ENCODE measurements at places on chromosomes 5 and 9.

- DNase-seq = no peak
Measured at GRCh38 chr5:98769210-98769958, 4.1 kb upstream of the RGMB start.

DNA sequence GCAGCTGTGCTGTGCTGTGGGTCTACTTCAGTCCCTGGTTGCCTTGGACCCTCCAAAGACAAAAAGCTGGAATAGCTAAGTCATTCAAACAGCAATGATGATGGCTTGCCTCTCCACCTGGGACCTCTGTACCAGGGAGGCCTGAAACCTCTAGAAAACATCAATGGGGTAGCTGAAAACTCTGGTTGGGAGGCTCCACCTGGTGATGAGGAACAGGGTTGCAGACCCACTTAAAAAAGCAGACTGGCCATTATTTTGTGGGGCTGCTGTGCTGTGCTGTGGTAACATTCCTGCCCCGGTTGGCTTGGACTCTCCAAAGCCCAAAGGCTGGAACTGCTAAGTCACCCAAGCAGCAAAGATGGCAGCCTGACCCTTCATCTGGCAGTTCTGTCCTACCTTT is 839.3 kb upstream of the ARRDC3 start:
- DNase-seq = no peak

DNA sequence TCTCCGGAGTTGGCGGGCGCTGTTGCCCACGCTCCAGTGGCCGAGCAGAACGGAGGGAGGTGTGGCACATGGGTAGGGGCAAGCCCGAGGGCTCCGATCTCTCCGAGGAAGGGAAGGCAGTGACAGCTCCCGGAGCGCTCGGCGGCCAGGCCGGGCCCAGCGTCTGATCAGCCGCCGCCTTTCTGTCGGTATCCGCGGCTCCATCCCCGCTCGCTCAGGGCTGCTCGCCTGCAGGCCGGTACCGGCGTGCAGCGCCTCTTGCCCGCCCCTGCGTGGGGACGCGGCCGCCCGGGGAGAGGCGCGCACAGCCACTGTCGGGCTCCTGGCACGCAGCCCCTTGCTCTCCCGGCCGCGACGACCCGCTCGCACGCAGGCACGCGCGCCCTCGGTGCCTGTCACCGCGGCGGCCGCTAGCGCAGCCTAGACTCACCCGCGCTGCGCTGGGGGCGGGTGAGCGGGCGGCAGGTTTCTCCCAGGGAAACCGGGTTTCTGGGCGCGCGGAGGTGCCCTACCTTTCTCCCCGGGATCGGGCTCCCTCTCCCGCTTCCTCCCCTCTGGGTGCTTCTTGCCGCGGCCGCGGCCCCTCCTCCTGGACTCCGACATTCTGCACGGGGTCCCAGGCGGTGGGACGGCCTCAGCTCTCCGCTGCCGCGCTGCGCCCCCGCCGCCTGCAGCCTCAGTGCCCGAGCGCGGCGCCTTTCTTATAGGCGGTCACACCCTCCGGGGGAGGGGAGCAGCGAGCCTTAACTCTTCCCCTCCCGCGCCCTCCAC is 108.4 kb downstream of the PSD2 start:
- no peak for DNase-seq

GRCh38 chr5:150376799-150377771 is 19.6 kb downstream of the TCOF1 start:
- no peak for DNase-seq

DNA sequence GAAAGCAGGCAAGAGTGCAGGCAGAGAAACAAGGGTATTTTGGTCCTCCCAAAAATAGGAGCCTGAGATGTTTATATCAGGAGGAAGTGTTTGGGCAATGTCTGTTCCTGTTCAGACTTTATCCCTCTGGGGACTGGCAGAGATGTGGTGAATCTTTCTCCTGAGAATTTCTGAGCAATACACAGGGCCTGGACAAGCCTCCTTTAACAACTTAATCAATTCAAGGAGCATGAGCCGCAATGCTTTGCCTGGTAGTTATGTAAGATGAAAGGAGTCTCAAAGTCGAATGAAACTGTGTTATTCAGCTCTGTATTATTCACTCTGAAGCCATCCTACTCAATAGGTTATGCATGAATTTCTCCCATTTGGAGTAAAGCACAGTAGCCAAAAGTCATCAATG is 365.6 kb downstream of the MAN2A1 start:
- no peak for DNase-seq

DNA sequence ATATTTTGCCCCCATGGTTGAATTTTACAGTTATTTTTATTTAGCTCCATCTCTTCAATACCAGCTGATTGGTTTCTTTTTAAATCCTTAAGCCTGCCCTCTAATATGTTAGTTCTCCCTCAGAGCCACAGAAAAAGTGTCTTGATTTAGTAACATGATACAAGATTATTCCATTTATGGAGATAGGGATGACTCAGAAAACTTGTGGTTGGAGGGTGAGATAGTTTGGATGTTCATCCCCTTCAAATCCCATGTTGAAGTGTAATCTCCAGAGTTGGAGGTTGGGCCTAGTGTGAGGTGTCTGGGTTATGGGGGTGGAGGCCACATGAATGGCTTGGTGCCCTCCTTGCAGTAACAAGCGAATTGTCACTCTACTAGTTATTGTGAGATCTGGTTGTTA is 115.7 kb downstream of the FBXO38 start:
- no peak for DNase-seq

DNA sequence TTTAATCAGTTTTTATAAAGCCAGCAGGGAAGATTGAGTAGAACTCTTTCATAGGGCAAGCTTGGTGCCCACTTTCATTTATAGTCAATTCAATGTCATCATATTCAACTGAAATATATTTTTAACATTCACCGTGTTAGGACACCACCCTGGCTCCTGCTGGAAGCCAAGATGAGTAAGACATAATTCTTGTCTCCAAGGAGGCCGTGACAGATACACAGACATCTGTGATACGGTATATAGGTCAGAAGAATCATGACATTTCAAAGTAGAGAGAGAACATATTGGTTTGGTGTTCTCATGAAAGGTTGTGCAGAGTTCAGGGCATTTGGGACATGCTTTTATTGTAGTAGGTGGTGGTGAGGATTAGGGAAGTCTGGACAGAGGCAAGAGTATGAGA is 120.1 kb downstream of the CMYA5 start:
- no peak for DNase-seq

DNA sequence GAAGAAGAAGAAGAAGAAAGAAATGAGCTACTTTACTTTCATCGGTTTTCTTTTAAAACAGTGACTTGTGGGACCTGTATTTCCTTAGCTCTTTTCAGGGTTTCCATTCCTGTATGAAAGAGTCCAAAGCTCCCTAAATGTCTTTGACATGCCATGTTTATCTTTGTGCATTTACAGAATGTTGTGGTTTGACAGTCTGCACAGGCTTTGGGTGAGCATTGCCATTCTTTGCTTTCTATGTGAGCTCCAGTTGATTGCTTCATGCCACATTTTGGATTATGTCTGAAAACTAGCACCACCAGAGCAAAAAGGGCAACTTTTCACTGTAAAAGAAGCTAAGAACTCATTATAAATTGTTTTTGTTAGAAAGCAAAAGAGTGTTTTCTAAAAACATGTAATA is 733.4 kb downstream of the TLE4 start:
- no peak for DNase-seq

GRCh38 chr5:123610665-123611405 is 98.9 kb downstream of the CSNK1G3 start:
- no peak for DNase-seq

DNA sequence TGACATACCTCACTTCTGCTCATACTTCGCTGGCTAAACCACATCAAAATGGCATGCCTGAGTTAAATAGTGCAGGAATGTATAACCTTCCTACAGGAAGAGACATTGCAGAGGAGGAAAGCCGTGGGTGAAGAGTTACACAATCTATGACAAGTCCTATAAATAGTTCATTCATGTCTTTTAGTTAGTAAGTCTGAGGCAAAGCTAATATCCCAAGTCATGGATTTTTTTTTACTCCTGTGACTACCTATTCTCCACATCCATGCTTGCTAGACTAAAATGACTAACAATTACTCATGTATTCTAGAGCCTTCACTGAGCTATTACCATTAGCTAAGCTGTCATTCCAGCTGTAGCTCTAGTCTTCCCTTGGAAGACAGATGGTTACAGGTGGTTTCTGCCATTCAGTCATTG is 391.3 kb downstream of the NR2F1-AS1 start:
- DNase-seq = no peak

DNA sequence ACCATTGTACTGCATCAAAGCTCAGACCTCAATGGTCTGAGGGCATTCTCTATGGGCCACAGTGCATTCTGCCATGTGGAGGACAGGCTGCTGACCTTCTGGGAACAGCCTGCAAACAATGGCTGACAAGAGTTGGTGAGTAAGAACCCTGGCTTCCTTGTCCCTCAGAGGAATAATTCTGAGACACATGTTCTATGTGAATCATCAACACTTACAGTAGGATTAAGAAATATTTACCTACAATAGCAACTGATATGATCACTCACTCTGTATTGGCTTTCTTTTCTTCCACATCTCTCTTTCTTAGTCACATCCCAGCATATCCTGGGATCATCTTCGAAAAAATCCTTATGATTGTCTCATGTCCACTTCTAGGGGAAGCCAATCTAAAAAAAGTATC is 306.5 kb upstream of the ITGA1 start:
- no peak for DNase-seq

- DNase-seq = no peak
Measured at GRCh38 chr9:132842124-132843044, 35.7 kb downstream of the AK8 start.

DNA sequence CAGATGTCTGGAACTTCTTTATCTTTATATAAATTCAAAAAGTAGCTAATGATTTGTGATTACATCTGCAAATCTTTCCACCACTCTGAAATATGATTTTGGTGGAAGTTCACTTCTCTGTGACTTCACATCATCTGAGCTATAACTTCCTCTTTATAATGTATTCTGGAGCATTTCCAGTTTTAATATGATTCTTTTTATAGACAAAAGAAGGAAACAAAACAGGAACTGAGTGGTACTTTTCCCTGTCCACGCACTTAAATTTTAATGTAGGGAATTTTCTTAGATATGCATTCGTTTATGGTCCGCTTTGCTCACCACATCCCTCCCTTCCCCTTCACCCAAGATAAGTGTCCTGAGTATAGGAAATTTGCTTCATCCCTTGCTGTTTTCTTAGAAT is 333.5 kb downstream of the CHSY3 start:
- DNase-seq = no peak

DNA sequence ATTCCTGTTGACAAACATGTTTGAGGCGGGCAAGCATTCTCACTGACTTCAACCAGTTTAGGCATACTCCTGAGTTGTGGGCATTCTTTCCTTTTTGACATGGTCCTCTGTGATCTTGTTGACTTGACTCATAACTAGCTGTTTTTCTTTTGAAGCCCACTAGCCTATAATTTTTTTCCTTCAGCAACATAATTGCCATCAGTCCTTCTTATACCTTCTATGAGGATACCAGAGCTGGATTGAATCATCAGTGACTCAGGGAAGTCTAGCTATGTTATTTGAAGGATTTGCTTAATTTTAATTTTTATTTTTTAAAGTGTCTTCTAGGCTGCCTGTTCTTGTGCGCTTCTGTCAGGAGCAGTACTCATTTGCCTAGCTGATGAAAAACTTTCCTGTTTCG is 259.5 kb downstream of the NR3C1 start:
- no peak for DNase-seq

GRCh38 chr9:77543131-77543822 is 104.8 kb downstream of the GNA14 start:
- DNase-seq = no peak

DNA sequence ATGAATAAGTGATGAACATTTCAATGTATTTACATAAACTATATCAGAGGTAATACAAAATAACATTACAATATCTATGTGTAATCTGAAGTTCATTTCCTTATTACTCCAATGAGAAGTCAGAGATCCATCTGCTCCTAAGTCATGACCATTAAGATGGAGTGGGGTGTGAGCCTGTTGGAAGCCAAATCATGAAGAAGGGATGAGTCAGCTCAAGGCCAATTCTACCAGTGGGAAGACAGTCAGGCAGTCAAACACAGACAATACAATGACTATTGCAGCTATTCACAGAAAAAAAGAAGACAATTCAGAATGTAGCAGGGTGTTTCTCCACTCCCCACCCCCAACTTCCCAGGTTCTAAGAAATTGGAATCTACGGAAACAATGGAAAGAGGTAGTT is 155.0 kb downstream of the NFIB start:
- no peak for DNase-seq

GRCh38 chr5:95664204-95664786 is 17.7 kb downstream of the RFESD start:
- no peak for DNase-seq

DNA sequence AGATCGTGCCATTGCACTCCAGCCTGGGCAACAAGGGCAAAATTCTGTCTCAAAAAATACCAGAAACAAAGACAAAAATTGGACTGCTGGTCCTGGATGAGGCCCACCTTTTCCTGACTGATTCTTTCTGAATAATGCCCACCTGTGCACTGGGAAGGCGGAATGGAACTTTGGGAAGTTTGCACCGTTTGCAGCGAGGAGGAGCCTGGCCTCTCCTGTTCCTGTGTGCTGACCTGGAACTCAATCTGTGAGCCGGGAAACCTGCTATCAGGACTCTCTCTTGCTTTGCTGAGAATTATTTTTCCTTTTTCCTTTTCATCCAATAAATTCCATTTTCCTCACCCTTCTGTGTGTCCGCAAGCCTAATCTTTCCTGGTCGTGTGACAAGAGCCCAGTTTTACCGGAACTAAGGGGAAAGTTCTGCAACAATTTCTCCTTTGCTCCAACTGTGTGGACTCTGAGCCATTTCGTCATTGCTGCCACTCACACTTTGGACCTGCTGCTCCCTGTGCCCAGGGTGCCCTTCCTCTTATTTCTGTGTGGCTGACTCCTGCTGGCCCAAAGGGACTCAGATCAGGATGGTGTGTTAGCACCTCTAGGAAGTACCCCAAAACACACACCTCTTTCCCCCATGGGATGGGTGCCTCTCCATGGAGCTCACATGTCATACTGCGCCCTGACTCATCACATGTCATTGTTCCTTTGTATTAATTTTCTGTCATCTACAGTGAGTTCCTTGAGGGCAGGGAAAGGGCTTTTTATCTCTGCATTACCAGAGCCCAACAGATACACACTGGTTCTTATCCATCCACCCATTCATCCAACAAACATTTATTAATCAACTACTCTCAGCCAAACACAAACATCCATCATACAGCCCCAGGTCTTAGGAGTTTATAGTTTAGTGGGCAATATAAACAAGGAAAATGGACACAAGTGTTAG is 4.7 kb upstream of the GLRX start:
- no peak for DNase-seq

DNA sequence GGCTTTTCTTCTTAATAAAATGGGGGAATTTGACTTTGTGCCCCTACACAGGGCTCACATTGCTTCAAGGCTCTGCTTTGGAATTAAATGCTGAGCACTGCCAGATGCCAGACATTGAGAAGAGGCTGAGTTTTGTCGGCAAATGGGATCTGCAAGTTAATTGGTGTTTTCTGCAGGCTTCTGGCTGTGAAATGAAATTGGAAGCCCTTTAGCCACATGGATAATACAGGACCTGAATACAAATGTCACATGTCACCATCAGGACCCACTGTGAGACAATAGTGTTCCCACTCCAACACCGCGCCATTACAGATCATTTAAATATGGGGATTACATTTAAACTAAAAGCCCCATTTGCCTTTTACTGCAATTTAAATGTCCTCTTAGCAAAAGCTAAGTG is 164.4 kb downstream of the ZSWIM6 start:
- DNase-seq = no peak

GRCh38 chr5:58022055-58022454 is 437.8 kb downstream of the PLK2 start:
- DNase-seq = peak; percentile 27

All from breast epithelium (tissue), 4 donors.